ENCODE measurements at places on chromosomes 4 and X.

- DNase-seq = no peak
These were observed 46.9 kb upstream of the TAB3 start for GRCh38 chrX:30935985-30936384.

GRCh38 chr4:114654592-114654991 lies 56.0 kb downstream of the UGT8 start:
- no peak for DNase-seq

- no peak for DNase-seq
These were observed 24.9 kb downstream of the AR start for GRCh38 chrX:67568769-67569168.

- DNase-seq = no peak
These were observed 70.7 kb upstream of the HPGD start for GRCh38 chr4:174592985-174593335.

GRCh38 chr4:118935819-118936218 lies 47.2 kb downstream of the SYNPO2 start:
- no peak for DNase-seq

GRCh38 chr4:10002278-10002677 lies 19.0 kb downstream of the SLC2A9 start:
- no peak for DNase-seq

- no peak for DNase-seq
These were observed 49.6 kb downstream of the PRPS1 start for GRCh38 chrX:107677909-107678308.

DNA sequence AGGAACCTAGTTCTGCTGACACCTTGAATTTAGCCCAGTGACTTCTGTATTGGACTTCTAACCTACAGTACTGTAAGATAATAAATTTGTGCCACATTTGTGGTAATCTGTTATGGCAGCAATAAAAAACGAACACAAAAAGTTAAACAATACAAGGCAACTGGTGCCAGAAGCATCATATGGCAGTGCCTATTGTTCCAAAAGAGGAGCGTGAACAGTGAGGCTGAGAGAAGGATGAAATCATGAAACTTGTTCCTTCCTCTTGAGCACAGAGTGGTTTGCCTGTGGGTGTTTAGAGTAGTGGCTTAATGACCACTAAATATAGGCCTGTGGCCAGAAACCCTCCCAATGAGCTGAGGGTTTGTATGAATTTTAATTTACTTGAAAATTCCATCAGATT lies 69.7 kb upstream of the PGRMC2 start:
- DNase-seq = no peak

GRCh38 chr4:3855646-3856045 lies 89.5 kb downstream of the ADRA2C start:
- no peak for DNase-seq

GRCh38 chrX:70240751-70241150 lies 6.3 kb downstream of the AWAT1 start:
- no peak for DNase-seq

GRCh38 chr4:174122705-174123104 lies 160.8 kb downstream of the FBXO8 start:
- DNase-seq = no peak

DNA sequence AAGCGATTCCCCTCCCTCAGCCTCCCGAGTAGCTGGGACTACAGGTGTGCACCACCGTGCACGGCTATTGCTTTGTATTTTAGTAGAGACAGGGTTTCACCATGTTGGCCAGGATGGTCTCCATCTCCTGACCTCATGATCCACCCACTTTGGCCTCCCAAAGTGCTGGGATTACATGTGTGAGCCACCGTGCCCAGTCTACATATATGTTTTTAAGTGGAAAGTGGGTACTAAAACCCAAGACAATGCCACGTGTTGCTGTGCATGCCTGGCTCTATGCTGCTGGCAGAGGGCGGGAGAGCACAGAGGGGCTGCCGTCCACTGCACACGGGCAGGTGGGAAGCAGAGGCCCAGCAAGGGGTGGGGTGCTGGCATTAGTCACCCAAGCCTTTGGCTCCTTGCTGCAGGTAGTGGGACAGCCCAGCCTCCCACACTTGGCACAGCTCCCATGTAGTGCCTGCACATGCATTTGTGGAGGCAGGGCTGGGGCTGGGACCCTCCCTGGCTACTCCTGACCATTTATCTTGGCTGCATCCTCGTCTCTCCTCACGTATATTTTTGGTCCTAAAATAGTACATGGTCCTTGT lies 3.5 kb downstream of the EMD start:
- DNase-seq = no peak

- DNase-seq = no peak
These were observed 19.7 kb upstream of the PRPS2 start for GRCh38 chrX:12771445-12772069.

DNA sequence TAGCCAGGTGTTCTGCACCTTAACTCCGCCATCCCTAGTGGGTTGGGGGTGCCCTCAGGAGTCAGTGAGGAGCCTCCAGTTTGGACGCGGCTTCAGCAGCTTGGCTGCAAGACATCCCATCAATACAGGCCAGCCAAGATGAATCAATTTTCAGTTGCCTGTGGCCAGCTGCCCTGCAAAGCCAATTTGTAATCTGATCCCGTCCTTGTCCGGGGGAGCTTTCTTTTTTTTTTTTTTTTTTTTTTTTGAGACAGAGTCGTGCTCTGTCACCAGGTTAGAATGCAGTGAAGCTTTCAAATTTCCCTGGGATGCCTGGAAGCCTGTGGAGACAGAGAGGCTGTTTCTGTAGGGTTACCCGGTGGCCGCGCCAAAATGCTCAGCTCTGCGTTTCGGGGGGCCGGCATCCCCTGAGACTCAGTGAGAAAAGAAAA lies 192.5 kb downstream of the ASMT start:
- no peak for DNase-seq

Data from HuH-7.5 (cell line).